SW 1271 (cell line): ENCODE measurements at places on chromosomes 7 and 10.

DNA sequence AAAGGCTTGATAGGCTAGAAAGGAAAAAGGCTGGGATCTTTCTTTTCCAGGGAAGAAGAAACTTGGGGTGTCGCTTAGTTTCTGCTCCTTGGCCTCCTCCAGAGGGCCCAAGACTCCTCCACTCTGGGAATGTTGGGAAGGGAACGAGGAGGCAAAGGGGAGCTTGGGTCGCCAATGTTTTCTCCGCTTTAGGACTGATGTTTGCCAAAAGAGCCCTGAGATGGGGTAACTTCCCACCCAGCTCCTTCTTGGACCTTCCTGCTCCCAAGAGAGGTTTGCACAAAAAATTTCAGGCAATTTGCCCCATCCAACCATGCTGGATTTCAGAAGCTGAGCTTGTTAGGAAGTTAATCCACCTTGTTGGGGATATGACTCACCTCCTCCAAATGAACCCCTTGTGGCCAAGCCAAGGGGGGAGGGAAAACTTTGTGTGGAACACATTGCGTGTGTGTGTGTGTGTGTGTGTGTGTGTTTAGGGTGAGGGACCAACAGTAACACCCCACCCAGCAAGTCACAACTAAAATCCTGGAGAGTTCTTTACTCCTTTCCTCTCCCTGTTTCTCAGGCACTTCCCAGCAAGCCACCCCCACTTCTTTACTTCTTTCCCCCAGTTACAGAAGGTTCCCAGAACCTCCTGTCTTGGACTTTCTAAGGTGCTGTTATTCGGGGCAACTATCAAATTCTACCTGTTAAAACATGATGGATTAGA is 8.7 kb upstream of the HOXA2 start:
- peak; percentile 36 for DNase-seq

GRCh38 chr7:99001482-99002147 is 123.3 kb downstream of the TRRAP start:
- no peak for DNase-seq

GRCh38 chr7:129225931-129226572 is 1.2 kb downstream of the AHCYL2 start:
- no peak for DNase-seq

DNA sequence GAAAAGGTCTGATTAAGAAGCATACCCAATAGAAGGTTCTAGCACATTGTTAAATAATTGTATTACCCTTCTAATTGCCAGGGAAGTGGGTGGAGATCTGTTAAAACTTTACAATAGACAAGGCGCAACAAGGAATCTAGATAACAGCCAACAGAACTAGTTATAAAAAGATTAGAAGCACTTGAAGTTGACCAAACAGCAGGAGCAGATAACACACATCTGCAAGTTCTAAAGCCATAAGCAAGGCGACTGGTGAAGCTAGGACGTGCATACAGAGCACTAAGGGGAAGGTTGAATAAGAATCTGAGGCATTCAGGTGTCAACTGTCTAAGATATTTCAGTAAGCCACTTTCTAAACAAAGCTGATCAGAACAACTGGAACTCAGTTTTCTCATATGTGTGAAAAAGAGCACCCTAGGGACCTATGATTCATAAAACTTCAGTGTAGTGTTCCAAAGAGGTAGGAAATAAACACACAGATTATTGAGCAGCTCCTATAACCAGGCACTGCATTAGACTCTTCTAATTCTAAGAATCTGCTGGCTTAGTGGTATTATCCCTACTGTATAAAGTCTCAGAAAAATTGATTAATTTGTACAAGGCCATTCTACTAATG is 111.2 kb downstream of the SAMD9 start:
- no peak for DNase-seq

DNA sequence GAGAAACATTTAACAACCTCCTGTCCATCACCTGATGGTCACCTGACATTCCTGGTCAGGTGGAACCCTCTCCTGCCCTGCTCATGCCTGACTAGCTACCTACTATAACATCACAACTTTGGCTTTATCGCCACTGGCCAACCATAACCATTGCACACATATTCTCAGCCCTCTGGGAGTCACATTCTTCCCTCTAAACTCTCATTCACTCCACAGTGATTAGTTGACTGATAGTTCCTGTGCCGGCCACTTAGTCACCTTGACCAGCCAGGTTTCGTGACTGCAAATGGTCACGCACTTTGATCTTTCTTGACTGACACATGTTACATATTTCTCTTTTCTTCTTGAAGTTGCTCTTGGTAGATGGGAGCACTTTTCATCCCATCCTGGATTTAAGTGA is 50.1 kb downstream of the GNAI1 start:
- DNase-seq: no peak

DNA sequence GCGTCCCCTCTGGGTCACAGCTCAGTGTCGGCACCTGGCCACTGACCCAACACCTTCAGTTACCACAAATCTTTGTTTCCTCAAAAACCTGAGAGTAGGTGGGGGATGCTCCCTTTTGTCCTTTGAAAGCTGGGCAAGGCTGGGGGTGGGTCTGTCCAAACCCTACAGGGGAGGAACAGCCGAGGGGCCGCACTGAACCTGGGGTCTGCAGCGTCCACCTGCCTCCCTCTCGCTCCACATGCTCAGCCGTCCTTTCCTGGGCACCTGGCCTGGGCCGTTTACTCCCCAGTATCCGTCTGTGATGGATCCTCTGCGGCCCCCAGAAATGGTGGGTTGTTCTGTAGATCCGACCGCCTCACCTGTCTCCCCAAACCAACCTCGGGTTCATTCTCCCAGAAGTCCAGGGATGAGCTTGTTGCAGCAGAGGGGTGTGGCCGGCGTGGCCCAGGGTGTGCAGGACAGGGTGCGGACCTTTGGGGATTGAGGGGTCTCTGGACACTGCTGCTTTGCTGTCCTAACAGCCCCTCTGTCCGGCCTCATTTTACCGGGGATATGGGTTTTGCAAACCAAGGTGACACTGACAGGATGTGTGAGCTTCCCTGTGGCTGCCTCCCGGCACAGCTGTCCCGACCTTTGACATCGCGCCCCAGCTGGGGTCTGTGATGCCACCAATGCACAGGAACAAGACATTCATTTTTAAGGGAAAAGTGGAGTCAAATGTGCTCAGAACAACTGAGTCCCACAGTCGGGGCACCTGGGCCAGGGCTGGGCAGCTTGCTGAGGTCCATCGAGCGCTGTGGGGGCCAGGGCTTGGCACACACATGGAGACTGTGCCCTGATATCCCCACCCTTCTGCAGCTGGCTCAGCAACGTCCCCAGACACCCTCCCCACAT is 115.9 kb downstream of the VIPR2 start:
- no peak for DNase-seq

DNA sequence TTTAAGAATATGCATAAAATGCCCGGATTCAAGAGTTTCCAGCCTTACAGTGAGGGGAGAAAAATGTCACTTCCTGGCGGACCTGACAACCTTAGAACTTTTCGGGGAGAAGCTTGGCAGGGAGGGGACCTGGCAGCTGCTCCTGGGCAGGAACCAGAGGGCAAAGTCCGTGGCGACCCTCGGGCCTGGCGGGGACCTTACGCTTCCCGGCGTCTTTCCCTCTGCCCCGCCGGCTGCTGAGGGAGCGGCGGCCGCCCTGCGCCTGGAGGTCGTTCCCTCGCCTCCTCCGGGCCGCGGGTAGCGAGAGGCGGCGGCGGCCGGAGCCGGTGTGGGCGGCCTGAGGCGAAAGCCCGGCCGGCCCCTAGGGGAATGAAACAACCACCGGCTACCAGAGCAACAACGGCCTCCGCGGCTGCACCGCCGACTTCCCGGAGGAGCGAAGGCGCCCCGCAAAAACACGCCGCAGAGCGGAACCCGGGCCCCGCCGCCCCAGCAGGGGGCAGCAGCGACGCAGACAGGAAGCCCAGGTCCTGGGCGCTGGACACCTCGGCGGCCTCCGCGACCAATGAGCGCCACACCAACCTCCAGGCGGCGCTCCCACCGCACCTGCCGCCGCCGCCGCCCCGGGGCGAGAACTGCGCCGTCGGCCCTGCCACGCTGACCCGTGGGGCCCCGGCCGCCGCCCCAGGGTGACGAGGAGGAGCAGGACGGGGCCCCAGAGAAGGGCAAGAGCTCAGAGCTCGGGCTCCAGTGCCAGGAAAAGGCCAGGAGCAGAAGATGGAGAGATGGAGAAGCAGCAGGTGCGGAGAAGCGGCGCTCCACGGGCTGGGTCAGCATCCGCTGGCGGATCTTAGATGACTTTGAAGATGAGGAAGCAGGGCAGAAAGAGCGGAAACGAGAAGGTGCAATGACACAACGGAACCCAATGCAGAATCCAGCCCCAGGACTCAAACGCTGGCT is 10.5 kb upstream of the ACSM6 start:
- DNase-seq: peak; percentile 63

- no peak for DNase-seq
Measured at GRCh38 chr7:131057015-131057793, 270.5 kb upstream of the MKLN1 start.

DNA sequence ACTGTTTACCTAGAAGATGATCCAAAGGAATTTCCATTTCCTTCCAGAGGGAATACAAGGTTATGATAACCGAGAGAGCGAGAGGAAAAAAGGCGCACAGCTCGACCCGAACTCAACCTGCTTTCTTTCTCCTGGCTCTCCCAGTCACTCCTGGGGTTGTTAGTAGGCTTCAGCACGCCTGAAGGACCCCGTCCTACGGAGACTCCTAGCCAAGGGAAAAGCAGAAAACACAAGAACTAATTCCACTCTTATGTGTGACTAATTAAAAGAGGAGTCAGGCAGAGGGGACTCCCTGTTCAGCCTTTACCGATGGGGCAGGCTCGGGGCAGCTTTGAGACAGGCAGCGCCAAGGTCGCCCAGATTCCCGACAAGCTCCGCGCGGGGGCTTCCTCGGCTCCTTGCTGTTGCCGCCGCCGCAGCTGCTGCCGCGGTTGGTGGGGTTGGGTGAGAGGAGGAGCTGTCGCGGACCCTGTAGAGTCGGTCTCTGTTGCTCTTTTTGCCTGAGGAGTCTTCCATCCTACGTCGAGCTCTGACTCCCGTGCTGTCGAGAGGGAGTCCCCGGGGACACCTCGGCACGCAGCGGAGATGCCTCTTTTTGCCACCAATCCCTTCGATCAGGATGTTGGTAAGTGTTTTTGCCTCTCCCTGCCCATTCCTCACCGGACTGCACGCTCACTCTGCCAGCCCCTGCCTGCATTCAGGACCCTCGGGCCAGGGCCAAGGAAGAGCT is at the start of gene STAM:
Gene STAM (plus strand): TSS at position 397 of the 730 bp plus-strand sequence. CDS start 189 bp downstream, at position 586.
- peak; percentile 92 for DNase-seq

DNA sequence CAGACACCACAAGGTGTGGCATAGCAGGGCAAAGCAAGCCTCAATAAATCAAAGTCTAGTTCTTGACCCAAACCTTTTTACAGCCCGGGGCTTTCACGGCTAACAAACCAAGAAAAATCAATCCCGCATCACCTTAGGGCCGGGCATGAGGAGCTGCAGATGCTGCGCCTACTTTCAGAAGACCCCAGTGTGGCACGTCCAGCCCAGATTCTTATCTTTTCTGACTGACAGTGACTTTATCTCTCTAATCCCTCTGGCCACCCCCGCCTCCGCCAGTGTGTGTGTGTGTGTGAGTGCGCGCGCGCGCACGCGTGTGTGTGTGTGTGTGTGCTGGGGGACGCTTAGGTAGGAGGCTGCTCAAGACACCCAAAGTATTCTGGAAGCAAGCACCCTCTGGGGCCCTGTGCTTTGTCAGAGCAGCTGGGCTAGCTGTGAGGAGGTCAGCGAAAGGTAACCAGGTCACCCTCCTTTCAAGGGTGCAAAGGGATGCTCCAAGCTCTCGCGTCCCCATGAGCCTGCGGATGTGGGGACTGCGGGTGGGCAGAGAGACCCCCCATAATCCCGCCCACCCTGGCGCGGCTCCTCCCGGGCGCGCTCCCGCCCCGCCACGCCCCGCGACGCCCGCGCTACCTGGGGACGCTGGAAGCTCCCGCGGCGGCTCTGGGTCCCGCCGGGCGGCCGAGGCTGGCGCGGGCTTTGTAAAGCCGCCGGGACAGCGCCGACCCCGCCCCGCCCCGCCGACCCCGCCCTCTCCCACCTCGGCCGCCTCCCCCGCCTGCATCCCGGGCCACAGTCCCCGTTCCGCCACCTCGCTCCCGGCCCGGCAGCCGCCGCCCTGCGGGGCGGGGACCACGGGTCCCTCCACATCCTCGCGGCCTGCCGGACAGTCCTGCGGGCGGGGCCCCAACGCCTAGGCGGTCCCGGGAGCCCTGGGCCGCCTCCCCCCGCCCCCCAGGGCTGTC is 57.1 kb upstream of the RHOBTB1 start:
- no peak for DNase-seq

DNA sequence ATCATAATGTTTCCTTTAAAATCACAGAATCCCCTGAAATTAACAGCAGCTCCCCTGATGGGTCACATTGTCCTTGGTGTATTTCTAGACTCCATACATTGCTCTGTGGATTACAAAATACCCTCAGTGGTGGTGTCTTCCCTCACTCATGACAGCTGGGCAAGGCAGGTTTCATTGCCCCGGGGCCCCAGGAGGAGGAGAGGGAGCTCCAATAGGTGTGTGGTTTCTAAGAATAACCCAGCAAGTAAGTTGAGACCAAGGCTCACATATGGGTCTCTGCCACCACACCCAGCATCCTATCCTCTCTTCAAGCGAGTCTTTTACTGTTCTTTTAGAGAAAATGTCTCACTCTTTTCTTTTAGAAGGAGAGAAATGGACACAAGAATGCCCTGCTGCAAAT is 63.6 kb downstream of the PKD1L1 start:
- DNase-seq: no peak

GRCh38 chr10:50416181-50416824 is 165.0 kb upstream of the ASAH2 start:
- DNase-seq: no peak

DNA sequence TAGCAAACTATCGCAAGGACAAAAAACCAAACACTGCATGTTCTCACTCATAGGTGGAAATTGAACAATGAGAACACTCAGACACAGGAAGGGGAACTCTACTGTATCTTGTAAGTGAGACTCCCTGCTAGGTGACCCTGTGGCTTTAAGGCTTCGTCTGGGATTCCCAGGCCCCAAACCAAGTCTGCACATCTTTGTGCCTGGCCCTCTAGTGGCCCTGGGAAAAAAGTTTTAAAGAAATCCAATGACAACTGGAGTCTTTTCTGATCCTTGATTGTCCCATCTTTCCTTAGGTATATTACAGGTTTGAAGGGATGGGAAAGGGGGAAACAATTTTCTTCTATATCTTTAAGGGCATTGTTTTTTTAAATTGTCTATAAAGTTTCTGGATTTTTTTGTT is 10.6 kb upstream of the LIPM start:
- DNase-seq: peak; percentile 16

GRCh38 chr10:110695539-110695886 is 51.4 kb downstream of the RBM20 start:
- no peak for DNase-seq

- no peak for DNase-seq
Measured at GRCh38 chr7:27842094-27842692, 102.2 kb downstream of the TAX1BP1 start.
